ENCODE measurements at places on chromosomes 16 and 17.

- DNase-seq, result no peak
These were observed 20.5 kb downstream of the TMEM100 start for GRCh38 chr17:55702150-55702549.

DNA sequence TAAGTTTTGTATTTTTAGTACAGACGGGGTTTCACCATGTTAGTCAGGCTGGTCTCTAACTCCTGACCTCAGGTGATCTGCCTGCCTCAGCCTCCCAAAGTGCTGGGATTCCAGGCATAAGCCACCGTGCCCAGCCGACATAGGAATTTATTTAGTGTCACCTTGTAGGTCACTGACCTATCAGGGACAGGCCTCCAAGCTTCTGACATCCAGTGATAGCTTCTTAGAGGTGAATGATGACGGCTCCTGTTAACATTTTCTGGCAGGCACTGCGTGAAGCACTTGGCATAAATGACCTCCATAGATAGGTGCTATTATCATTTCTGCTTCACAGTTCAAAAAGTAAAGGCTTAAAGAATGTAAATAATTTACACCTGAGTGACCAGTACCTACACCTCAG is 71.6 kb downstream of the RBFOX1 start:
- no peak for DNase-seq

GRCh38 chr17:14302431-14303099 is 1.7 kb downstream of the HS3ST3B1 start:
- peak; percentile 70 for DNase-seq

DNA sequence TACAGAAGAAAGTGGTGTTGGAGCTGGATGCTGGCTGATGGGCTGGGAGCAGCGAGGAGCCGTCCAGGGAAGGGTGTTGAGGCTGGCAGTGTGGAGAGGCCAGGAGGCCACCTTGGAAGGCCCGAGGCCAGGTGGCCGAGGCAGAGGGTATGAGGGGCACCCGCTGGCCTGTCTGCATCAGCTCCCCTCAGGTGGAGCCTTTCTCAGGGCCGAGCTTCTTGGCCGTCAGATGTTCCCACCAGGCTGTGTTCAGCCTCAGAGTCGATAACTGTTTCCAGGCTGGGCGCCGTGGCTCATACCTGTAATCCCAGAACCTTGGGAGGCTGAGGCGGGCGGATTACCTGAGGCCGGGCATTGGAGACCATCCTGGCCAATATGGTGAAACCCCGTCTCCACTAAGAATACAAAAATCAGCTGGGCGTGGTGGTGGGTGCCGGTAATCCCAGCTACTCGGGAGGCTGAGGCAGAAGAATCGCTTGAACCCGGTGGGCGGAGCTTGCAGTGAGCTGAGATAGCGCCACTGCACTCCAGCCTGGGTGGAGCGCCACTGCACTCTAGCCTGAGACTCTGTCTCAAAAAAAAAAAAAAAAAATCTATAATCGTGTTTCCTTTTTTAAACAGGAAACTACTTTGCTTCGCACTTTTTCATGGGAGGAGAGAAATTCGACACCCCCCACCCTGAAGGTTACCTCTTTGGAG is 25.3 kb downstream of the MGRN1 start:
- DNase-seq, result no peak

DNA sequence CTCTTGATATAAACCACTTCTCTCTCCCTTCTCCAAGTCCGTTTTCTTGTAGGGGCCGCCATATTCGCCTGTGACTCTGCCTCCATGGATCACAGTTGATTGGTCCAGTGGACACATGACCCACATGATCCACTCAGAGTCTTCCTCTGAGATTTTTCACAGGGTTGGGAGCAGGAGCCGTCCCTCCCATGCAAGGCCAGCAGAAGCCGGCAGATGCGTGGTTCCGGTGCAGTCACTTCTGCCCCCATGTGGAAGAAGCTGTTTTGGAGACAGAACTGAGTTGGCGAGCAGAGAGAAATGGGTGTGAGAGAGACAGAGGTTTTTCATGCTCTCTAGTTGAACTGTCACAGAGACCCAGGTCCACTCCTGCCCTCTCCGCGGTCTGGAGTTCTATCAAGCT is 83.3 kb downstream of the C16orf95 start:
- no peak for DNase-seq

DNA sequence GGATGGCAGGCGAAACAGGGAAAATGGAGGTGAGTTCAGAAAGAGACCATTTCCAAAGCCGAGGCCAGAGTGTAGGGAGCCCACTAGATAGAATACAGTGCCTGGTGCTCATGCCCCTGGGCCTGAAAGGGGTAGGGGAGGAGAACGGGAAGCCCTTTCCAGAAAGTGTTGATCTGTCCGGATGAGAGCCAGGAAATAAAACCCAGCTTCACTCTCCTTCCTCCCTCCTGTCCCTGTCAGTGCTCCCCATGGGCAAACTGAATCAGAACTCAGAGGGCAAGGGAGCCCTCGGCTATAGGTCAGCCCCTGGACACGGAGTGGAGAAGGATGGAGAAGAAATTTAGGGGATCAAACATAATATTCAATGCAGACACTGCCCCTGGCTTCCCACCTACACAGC is 57.7 kb upstream of the RPL38 start:
- DNase-seq, result no peak

DNA sequence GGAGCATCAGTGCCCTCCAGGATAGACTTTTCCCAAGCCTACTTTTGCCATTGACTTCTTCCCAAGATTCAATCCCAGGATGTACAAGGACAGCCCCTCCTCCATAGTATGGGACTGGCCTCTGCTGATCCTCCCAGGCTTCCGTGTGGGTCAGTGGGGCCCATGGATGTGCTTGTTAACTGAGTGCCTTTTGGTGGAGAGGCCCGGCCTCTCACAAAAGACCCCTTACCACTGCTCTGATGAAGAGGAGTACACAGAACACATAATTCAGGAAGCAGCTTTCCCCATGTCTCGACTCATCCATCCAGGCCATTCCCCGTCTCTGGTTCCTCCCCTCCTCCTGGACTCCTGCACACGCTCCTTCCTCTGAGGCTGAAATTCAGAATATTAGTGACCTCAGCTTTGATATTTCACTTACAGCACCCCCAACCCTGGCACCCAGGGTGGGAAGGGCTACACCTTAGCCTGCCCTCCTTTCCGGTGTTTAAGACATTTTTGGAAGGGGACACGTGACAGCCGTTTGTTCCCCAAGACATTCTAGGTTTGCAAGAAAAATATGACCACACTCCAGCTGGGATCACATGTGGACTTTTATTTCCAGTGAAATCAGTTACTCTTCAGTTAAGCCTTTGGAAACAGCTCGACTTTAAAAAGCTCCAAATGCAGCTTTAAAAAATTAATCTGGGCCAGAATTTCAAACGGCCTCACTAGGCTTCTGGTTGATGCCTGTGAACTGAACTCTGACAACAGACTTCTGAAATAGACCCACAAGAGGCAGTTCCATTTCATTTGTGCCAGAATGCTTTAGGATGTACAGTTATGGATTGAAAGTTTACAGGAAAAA is 9.7 kb upstream of the CYLD start:
- DNase-seq, result no peak

GRCh38 chr17:35923609-35924114 is 6.9 kb downstream of the RDM1 start:
- DNase-seq, result no peak

GRCh38 chr17:54947396-54947795 is 21.1 kb downstream of the COX11 start:
- DNase-seq, result no peak

DNA sequence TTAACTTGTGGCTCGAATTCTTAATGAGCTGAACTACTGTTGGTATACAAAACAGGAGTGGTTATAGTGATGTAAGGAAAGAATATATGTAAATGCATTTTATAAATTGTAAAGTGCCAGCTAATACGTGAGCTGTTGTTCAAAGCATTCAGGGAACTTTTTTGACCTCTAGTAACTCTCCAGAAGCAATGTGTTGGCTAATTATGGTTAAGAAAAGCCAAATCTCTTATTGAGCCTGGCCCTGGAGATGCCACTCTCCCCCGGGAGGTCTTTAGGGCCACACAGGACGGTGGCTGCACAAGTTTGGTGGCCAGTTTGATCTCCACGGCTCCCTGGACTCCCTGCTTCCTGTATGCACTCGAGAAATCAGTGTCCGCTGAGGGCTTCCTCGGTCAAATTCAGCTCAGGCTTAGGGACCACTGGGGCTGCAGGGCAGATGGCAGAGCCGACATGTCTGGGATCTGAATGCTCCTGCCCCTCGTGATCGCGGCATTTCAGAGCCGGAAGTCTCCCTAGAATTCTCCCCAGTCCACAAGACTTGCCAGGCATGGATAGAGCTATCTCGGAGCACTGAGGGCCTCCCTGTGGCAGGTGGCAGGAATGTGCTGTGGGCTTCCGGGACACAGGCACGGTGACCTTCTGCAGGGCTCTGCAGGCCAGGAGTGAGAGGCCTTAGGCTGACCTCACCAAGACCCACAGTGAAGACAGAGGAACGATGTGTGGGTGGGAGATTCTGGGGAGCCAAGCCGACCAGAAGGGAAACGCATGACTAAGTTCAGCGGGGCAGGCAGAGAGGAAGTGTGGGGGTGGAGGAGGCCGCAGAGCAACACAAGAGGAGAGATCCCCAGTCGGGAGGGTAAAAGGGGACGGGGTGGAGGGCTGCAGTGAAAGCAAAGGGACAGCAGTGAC is 18.6 kb upstream of the PITPNM3 start:
- peak; percentile 65 for DNase-seq

- no peak for DNase-seq
These were observed 17.2 kb downstream of the KDM8 start for GRCh38 chr16:27220527-27220926.

DNA sequence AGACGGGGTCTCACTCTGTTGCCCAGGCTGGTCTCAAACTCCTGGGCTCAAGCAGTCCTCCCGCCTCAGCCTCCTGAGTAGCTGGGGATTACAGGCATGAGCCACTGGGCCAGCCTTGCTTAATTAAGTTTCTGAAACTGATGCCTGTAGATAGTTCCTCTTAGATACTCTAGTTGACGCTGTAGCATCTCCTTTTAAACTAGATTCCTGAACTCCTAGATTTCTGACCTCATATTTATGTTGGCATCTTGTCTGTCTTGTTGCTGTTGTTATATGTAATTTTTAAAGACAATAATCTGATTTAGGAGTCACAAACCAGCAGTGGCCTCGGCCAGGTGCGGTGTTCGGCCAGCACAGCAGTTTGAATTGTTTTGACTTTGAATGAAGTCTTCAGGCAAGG is 37.5 kb downstream of the DHRS7B start:
- no peak for DNase-seq

DNA sequence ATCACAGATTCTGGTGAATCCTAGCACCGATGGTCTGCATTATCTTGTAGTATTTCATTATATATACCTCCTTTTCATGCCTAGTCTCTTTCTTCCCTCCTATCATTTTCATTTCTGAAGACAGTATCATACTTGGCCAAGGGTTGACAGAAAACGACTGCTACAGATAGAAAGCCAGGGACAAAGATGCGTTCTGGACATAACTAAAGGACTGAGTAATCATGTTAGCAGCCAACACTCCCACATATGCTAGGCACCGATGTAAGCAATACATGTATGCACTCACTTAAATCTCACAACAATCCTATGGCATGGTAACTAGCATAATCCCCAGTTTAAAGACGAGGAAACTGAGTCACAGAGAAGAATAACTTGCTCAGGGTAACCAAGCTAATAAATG is 22.9 kb downstream of the RDM1 start:
- no peak for DNase-seq

DNA sequence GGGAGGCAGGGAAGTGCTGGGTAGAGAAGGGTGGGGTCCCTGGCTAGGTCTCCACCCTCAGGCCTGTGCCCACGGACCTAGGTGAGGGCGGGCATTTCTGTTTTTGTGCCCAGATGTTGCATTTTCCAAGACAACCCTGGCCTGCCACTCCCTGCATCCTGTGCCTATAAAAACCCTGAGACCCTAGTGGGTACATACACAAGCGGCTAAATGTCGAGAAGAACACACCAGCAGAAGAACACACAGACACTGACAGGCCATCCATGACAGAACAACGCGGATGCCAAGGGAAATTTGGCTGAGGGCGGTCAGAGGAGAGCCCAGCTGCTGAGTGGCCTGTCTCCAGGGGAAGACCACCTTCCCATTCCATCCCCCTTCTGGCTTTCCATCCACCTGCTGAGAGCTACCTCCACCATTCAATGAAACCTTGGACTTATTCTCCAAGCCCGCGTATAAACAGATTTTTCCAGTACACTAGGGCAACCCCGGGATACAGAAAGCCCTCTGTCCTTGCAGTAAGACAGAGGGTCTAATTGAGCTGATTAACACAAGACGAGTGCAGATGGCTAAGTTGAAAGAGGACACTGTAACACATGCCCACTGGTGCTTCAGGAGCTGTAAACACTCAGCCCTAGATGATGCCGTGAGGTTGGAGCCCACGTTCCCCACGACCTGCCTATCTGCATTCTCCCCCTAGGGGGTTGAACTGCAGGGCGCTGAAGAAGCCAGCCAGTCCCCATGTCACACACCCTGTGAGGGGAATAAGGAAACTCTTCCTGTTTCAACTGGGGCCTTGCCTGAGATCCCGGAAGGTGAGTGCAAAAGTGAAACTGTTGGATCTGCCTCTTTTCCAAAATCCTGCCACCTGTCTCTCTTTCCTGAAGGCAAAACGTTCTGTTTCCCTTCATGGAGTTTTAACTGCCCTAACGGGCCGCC is 147.2 kb upstream of the COX10 start:
- no peak for DNase-seq

DNA sequence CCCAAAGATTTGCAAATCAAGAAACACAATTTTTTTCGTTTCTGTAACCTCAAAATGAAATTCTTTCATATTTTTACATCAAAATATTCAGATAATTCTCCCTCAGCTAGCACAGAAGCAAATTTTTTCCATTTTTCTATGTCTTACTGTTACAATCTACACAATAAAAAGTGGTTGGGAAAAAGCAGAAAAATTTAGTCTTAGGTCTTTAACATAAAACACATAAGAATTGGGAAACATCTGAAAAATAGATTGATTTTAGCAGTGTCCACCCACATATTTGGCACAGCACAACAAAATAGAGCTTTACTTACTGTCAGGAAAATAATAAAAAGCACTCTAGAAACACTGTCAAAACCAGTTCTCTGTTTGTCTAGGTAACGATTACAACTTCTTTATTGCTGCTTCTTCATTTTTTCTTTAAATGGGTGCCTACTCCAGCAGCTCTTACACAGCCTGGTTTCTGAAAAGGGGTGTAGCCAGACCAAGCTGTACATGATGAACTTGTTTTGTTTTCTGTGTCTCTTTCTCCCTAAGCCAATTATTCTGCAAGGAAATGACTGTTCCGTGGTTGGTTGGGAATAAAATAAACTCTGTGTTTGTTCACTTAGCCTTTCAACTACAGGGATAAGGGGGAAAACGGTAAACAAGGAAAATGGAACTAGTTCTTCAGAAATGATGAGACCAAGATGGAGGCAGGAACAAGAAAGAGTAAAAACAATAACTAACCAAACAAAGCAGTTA is at the start of gene ABCA6:
Gene ABCA6 (minus strand): TSS at position 465 of the 744 bp plus-strand sequence. CDS start 1,192 bp downstream, outside the sequence.
- DNase-seq, result no peak

- DNase-seq, result no peak
These were observed 3.4 kb upstream of the WIPI1 start for GRCh38 chr17:68460715-68461114.

- peak; percentile 70 for DNase-seq
These were observed at the start of gene C17orf107 for GRCh38 chr17:4899341-4900230. Gene C17orf107, plus strand, starts transcription at chr17:4899536. Its CDS starts 227 bp downstream, at chr17:4899763.

Measured in GM18507 (cell line).